ENCODE measurements at places on chromosomes 5 and 9. TPM values are rescaled to one million over a fixed set of nuclear protein-coding genes. Genes with fewer than 3 reads are reported as not detected.

Gene TRMO
- total RNA-seq, result 17.2 TPM

GRCh38 chr5:34717426-34718327, 61.5 kb downstream of the RAI14 start:
- no peak for DNase-seq

Gene NUTM2F
- not detected for total RNA-seq

Gene GRXCR2
- not detected for total RNA-seq

Gene WDR38
- not detected for total RNA-seq

DNA sequence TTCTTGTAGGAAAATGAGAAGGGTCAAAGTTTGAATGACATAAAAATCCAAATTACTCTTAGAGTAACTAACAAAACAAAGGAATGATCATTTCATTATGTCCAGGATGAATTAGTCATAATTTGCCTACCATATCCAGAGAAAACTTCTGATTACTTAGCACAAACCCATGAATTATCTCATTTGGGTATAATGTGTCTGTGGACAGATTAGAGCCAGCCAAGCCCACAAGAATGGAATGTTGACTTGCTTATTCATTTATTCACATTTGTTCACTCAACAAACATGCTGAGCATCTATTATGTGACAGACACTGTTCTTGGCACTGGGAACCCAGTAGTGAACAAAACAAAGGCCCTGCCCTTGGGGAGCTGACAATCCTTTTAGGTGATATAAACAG, 87.4 kb downstream of the APBA1 start:
- DNase-seq, result no peak

GRCh38 chr5:154117930-154118329, 72.6 kb upstream of the GALNT10 start:
- DNase-seq, result no peak

DNA sequence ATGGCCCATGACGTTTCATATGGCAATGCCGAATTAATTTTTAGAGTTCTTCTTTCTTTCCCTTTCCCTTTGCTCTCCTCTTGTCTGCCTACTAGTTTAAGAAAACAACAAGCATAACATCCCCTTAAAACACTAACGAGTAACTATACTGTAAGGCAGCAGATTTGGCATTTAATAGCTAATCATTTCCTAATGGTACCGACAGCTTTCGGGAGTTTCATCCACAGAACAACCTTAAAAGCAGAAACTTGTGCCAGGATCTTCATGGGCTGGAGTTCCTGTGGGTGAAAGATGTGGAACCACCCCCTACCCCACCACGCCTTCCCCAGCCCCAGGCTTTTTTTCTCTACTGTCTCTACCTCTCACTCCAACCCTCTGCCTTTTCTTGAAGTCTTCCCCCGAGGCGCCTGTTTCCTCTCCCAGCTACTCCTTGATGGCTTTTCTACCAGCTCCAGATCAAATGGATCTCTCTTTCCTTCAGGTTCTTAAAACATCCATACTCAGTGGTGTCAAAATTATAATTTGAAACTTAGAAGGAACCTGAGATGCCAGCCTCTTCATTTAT, 319.5 kb downstream of the PIK3R1 start:
- no peak for DNase-seq

Data from urinary bladder (tissue), 4 donors.